Gastrocnemius medialis (tissue), 4 donors: ENCODE measurements at places on chromosomes 2 and 18.

DNA sequence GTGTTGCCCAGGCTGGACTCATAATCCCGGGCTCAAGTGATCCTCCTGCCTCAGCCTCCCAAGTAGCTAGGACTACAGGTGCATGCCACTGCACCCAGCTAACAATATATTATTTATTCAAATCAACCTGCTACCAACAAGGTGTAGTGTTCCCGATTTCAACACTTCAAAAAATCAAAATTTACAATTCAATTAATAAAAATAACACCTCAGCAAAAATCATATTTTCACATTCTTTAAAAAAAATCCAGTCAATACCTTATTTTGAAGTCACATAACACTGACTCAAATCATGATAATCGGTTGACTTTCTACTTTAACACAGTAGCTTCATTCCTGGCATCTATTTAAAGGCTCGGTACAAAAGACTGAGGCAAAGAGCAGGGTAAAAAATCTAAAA, 7.2 kb downstream of the GPR75 start:
- H3K27me3 ChIP-seq, result no peaks in the 10 kb centered on the region
- no peak for DNase-seq
- peaks cover 15% of the 10 kb centered on the region for H3K36me3 ChIP-seq
- H3K27ac ChIP-seq, result no peak overlapping the region
- H3K4me3 ChIP-seq, result no peak overlapping the region
- H3K4me1 ChIP-seq, result no peaks in the 10 kb centered on the region

GRCh38 chr2:58649756-58650155, 408.6 kb upstream of the FANCL start:
- no peaks in the 10 kb centered on the region for H3K27me3 ChIP-seq
- H3K36me3 ChIP-seq, result no peaks in the 10 kb centered on the region
- H3K4me1 ChIP-seq, result no peaks in the 10 kb centered on the region
- H3K4me3 ChIP-seq, result no peak overlapping the region
- DNase-seq, result no peak

- no peak overlapping the region for H3K4me3 ChIP-seq
- no peaks in the 10 kb centered on the region for H3K4me1 ChIP-seq
- H3K36me3 ChIP-seq, result no peaks in the 10 kb centered on the region
Observed at GRCh38 chr2:191800874-191801273, 46.0 kb downstream of the CAVIN2 start.

GRCh38 chr2:184879671-184880070, 281.3 kb downstream of the ZNF804A start:
- no peaks in the 10 kb centered on the region for H3K27me3 ChIP-seq
- DNase-seq, result no peak
- H3K4me3 ChIP-seq, result no peak overlapping the region

GRCh38 chr2:169838743-169839489, 11.7 kb downstream of the UBR3 start:
- DNase-seq, result no peak
- H3K4me3 ChIP-seq, result no peak overlapping the region
- peaks cover 67% of the 10 kb centered on the region for H3K4me1 ChIP-seq
- no peaks in the 10 kb centered on the region for H3K27me3 ChIP-seq
- H3K36me3 ChIP-seq, result no peaks in the 10 kb centered on the region

DNA sequence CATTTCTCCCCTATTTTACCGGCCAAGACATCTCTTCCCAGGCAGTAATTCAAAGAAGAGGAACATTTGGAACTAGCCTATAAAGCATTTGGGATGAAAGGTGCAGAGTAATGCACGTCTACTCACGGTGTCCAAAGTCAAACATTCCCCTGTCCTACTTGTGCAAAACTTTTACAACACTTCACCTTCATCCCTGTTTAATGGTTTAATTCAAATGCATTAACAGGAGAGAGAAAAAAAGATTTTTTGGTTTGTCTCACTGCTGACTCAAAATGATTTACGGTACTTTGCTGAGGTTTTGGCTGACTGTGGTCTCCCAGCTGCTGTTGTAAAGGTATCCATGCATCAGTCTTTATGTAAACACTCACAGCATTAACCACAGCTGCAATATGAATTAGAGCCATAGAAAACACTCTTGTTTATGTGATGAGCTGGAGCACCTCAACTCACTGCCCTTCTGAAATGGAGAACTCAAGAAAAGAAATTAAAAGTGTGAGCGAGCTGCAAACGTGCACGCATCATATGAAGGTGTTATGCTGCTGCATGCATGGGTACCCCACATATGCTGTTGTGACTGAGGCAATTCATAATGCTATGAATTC, 220.5 kb downstream of the PIEZO2 start:
- no peak overlapping the region for H3K4me3 ChIP-seq
- no peak for DNase-seq
- no peaks in the 10 kb centered on the region for H3K36me3 ChIP-seq
- no peaks in the 10 kb centered on the region for H3K4me1 ChIP-seq
- H3K27me3 ChIP-seq, result no peaks in the 10 kb centered on the region
- no peak overlapping the region for H3K27ac ChIP-seq

DNA sequence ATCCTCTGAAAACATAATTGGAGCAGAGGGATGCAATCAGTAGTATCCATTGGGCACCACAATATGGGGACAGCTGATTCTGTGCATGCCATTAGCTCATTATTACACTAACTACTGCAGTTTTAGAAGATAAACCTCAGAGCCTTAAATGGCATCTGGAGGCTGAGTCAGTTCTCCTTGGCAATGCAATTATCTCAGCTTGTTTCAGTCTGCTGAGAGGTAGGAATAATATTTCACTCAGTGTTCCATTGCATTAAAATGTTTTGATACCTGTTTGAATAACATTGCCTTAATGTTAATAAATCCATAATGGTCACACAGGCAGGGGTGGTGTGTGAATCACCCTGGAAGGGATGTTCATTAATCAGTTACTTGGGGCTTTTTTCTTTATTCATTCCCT, 309.6 kb downstream of the LRRTM1 start:
- H3K27ac ChIP-seq, result no peak overlapping the region
- no peaks in the 10 kb centered on the region for H3K36me3 ChIP-seq
- DNase-seq, result no peak
- H3K4me3 ChIP-seq, result no peak overlapping the region
- no peaks in the 10 kb centered on the region for H3K27me3 ChIP-seq

DNA sequence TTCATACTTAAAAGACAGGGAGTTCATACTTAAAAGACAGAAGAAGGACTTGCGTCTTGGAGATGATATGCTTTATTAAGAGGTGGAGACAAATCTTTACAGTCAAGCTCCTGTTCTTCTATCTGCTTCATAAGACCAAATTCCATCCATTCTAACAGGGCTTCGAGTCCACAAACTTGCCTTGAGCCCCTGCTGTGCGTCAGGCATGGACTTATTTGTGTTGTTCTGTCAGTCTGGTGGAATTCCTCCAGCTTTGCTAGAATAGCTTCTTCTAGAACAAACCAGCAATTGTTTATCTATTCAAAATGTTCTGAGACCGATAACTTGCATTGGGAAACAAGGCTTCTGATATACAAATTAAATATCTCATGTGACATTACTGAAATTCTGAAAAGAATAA, 73.9 kb upstream of the SOX11 start:
- no peaks in the 10 kb centered on the region for H3K4me1 ChIP-seq
- no peak for DNase-seq
- no peaks in the 10 kb centered on the region for H3K36me3 ChIP-seq

GRCh38 chr2:24559473-24560113, 68.5 kb downstream of the NCOA1 start:
- H3K4me1 ChIP-seq, result peaks cover 46% of the 10 kb centered on the region
- no peak for DNase-seq
- H3K27me3 ChIP-seq, result no peaks in the 10 kb centered on the region
- no peak overlapping the region for H3K4me3 ChIP-seq
- no peak overlapping the region for H3K27ac ChIP-seq

- no peak for DNase-seq
- no peak overlapping the region for H3K27ac ChIP-seq
- peaks cover 5% of the 10 kb centered on the region for H3K4me1 ChIP-seq
- H3K27me3 ChIP-seq, result no peaks in the 10 kb centered on the region
Observed at GRCh38 chr18:3666526-3667254, 216.7 kb downstream of the TGIF1 start.
